ENCODE measurements at places on chromosomes 6 and 20.
A peak's percentile ranks its signal among the peaks of the same experiment; 100 is the strongest.

GRCh38 chr6:106586815-106587415, 42.4 kb downstream of the RTN4IP1 start:
- DNase-seq = no peak

DNA sequence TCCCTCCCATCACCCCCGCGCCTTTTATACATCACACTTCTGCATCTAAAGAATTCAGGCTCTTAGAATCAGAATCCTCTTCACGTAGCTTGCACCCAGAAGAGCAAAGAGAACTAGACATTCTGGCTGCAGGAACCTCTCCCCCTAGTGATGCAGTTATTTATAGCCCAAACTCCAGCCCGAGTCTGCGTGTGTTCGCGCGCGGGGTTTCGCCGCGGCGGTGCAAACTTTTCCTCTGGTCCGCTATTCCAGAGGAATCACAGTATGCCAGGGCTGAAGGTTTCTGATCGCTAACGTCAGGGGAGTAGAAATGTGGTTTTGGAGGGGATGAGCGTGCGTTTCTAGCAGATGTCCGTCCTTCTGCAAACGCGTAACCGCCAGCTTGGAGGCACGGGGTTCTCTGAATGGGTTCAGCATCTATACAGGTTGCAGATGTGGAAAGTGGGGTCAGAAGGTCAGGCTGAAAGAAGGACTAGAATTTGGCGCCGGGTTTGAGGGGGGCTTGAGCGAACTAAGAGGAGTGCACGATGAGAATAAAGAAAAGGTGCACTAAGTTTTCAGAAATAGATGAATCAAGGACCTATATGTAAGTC, 1.8 kb downstream of the EPHA7 start:
- DNase-seq = no peak

DNA sequence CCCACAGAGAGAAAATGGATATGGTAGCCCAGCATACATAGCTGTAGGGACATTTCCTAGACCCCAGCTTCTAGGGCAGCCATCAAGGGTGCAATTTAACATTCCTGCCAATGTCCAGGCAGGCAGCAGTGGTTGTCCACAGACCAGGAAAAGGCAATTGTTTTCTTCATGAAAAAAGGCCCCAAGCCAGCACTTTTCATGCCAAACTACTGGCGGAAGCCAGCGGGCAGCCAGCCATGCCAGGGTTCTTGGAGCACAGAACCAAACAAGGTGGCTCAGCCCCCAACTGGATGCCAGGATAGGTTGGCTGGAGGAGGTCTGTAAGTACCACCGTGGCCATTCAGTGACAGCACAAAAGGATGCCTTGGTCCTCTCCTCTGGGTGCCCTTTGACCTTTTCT, 94.6 kb downstream of the BANF2 start:
- peak; percentile 51 for DNase-seq

GRCh38 chr6:158567871-158568401, 8.0 kb downstream of the TMEM181 start:
- DNase-seq = no peak

DNA sequence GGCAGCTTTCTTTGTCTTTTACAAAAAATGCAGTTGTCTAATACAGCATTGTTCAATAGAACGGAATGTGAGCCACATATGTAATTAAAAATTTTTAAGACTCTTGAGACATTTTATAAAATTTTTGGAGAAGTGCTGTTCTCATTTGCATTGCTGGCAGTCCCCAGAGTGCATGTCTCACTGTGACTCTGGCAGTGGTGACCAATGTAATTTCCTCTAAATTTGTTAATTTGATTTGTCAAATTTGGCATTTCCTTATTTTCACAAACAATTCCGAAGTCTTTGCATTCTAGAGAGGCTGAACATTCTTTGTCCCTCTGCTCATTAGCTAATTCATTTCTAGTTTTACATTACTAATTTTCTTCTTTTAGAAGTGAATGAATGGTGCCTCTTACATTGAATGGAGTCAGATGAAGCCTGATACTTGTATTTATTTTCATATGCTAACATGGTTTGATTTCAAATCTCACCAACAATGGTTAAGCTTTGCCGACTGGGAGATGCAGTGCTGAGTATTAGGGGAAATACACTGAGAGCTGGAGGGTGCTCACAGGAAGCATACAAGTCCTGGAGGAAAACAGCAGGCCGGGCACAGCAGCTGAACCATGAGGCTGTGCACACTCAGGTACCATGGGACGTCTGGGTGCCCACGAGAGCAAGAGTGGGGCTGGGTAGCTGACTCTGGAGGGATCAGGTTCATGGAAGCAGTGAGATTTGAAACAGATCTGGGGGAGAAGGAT, 68.5 kb upstream of the ARMC2 start:
- DNase-seq = no peak

DNA sequence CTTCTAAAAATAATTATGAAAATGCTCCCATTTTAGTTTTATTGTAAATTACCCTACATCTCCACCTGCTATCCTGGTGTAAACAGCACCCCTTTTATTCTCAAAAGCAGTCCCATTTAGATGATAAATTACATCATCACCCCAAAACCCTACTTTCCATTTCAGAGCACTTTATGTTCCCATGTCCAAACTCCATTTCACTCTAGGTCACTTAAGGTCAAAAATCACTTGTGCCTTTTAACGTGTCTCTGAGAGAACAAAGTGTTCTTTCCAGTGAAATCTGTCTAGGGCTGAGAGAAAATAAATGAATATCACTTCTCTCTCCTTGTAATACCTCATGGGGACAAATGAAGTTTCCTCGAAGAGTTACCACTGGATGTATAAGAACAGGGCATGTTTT, 157.3 kb downstream of the INSM1 start:
- no peak for DNase-seq

- DNase-seq = no peak
These were observed 184.4 kb upstream of the ZNF217 start for GRCh38 chr20:53778041-53778516.

GRCh38 chr6:105087571-105088211, 92.1 kb downstream of the POPDC3 start:
- DNase-seq = no peak

DNA sequence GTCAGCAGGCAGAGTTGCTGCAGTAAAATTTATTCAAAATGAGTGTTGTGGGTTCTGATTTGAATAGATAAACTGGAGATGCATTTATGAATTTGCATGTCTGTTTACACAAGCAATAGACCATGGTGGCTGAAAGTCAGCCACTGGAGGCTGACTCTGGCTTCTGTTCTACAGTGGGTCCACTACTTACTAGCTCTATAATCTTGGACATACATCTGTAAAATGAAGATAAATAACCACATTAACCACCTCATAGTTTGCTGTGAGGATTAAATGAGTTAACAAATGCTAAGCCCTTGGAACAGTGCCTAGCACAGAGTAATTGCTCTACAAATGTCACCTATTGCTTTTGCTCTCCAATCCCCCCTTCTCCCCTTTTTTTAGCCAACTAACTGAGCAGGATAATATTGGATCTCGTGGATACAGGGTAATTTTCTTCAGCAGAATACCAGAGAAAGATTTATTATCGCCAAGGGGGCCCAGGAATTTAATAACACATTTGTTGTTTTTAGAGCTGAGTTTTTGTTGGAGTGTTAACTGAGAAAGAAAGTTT, 1.4 kb upstream of the PM20D2 start:
- DNase-seq = no peak

- no peak for DNase-seq
These were observed 151.7 kb downstream of the DST start for GRCh38 chr6:56490993-56491392.

- DNase-seq = no peak
These were observed 569.4 kb downstream of the CDH26 start for GRCh38 chr20:60527656-60528055.

DNA sequence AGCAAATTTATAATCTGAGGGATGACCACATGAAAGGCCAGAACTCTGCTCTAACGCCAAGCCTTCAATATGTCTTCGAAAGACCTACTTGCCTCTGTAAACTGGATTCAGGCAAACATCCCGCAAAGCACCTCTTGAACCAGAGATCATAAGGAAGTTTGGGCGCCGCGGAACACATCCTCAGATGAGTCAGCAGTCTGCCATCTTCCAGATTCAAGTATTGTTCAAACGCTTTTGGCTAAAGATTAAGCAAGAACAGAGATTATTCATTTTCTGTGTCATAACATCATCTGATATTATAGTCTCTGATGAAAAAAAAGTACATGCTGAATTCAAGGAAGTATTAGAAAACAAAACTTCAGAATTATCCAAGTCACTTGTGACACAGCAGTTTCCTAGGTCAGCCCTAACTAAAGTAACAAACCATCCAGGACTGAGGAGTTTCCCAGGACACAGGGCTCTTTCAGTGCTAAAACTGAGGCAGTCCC, 20.8 kb downstream of the TBC1D7 start:
- DNase-seq = no peak

- DNase-seq = no peak
These were observed 513.7 kb upstream of the SULF2 start for GRCh38 chr20:48298851-48299484.

DNA sequence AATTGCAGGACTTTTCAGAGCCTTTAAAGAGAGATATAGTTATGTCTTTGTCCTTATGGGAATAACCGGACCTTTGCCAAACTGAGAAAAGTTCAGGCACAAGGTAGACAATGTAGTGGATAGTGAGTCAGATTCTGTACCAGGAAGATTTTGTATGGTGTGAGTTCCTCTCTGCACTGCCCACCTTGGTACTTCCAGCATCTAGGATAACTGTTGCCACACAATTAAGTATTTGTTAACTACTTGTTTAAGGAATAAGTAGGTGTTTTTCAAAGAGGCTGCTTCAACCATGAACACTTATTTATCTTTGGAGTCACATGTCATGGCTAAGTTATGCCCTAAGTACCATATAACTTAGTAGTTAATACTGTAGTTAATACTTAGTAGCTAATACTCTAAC, 131.8 kb upstream of the DOK5 start:
- no peak for DNase-seq

DNA sequence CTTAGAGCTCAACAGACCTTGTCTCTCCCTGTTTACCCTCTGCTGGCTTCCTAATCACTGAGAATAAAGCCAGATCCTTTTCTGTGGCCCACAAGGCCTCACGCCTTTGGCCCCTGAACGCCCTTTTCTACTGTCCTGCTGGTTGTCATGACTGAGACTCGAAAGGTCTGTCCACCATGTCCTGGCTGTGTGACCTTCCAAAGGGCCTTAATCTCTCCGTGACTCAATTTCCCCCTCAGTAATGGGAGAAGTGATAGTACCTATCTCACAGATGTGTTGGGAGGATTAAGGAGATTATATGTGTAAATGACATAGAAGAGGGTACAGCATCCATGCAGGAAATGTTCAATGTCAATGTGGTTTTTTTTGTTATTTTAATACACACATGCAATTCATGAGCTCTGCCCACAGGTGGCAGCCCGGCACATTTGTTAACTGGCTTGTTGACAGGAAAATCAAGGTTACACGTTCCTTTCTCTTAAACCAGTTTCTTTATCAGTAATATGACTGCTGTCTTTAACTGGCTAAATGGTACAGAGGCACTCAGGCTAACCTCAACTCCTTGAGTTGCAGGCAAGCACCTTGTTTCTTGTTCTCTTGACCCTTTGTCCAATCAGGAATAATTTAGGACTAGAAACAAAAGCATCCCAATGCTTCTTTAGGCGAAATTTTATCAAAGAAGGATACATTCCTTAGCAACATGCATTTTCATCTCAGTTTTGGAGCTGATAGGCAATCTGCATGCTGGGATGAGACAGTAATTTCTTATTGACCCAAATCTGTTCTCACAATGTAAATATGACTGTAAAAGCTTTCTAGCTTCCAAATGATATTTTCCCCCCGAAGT, 16.6 kb downstream of the SLC22A1 start:
- peak; percentile 69 for DNase-seq

DNA sequence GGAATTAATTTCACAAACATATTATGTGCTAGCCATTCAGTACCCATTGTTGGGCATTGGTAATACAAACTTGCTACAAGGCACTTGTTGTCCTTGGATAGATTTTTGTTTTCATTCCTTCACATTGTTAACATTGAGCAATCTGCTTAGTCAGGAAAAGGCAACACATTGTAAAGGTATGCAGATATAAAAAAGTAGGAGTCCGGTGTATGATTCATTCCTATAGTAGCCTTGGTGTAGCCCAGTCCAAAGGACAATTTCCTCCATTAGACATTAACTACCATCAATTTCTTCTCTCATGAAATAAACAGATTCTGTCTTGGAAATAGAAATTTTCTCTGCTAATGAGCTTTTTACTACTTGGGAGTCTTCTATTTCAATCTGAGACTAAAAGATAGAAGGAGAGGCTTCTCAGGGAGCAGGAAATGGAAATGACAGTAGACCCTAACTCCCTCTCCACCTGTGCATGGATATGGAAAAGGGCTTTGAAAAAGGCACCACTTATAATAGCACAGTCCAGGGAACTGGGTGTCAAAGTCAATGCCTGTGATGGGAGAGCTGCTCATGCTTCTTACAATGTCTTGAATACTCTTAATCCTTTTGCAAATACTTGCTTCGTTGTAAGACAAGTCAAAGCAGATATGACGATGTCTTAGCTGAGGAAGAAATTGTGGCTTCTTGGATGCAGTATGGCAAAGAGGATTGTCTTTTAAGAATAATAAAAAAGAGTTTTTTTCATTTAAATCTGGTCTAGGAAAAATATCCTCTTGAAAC, 369.4 kb upstream of the CITED2 start:
- DNase-seq = no peak

DNA sequence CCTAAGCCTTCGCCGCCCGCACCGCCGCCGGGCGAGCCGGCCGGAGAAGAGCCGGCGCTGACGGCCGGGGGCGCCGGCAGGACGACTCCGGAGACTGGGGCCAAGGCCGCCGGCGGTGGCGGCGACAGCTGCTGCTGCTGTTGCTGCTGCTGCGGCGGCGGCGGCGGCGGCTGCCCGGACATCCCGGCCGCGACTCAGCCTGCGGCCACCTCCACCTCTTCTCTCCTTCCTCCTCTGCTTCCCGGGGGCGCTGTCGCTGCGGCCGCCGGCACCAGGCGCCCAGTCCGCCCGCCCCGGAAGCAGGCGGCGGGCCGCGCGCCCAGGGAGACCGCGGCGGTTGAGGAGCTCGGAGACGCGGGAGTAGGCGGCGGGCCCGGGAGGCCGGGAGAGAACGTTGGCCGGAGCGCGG, 307 bp downstream of the RANBP9 start:
- DNase-seq = no peak

DNA sequence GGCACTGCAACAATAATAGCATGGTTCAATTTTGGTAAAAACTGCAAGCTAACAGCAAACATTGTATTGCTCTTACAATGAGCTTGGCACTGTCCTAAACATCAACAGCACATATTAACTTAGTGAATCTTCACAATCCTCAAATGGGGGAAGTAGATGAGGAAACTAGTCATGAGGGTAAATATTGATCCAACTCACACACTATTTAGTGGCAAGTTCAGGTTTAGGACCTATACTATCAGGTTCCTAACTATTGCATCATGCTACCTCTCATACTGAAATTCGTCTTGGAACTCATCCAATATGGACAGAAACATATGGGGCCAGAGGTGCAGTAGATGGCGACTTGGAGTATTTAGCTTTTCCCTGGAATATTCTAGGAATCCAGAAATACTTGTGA, 34.2 kb downstream of the FKBP1C start:
- no peak for DNase-seq

DNA sequence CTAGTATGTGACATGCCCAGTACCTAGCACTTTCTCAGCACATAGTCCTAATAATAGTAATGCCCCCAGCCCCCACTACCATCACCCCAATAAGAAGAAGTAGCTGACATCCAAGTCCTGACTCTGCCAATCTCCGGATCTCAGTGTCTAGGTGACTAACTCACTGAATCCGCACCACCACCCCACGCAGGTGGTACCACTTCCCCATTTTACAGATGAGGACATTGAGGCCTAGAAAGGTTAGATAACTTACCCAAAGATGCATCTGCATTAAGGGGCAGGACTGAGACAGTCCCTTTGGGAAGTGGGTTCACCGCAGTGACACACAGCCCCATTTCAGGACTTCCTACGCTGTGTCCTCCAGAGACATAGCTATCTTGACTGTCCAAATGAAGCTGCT, 241.2 kb downstream of the TFAP2C start:
- no peak for DNase-seq
